ENCODE measurements at places on chromosomes 13 and 19.

GRCh38 chr13:34721631-34722595 lies 220.2 kb upstream of the NBEA start:
- DNase-seq: no peak

GRCh38 chr13:20891768-20892167 lies 10.8 kb downstream of the XPO4 start:
- DNase-seq: no peak

- no peak for DNase-seq
Measured at GRCh38 chr13:106525865-106526264, 9.6 kb downstream of the EFNB2 start.

DNA sequence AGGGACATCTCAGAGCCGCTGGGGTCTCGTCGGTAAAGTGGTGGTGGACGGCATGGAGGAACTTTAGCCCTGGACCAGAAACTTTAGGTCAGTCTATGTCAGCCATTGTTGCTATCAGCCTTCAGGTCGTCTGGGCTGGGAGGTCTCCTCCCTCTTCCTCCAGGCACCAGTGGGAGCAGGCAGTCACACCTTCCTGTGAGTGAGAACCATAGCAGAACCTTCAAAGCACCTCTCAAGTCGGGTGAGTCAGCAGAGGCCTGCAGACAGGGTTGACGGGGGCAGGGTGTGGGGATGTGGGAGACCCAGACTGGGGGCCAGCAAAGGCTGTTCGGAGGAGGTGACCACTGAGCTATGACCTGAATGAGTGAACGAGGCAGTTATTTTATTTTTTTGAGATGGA lies 15.4 kb upstream of the SBNO2 start:
- DNase-seq: no peak

DNA sequence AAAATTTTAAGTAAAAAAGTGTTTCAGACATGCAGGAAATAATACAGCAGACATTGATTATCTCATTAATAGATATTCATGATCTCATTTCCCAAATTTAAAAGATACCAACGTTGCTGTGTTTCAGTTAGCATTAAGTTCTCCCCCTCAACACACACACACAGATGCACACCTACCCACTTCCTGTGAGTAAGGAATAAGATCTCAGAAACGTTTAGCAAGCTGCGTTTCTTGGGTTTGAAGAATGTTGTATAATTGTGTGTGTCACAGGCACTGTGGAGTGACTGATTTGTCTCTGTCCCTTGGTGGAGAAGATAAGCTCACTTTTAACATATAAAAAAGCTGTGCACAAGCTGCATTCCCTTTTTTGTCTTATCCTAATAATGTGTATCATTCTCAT lies 196.8 kb downstream of the PDS5B start:
- DNase-seq: no peak

Data from sciatic nerve (tissue), 2 donors.